ENCODE measurements at places on chromosomes 12 and 14. TPM values are rescaled to one million over a fixed set of nuclear protein-coding genes. Genes with fewer than 3 reads are reported as not detected.

GRCh38 chr14:54549862-54550261 is 17.1 kb upstream of the SAMD4A start:
- no peak for DNase-seq

- no peak for DNase-seq
These were observed 47.5 kb downstream of the NOS1 start for GRCh38 chr12:117313926-117314325.

DNA sequence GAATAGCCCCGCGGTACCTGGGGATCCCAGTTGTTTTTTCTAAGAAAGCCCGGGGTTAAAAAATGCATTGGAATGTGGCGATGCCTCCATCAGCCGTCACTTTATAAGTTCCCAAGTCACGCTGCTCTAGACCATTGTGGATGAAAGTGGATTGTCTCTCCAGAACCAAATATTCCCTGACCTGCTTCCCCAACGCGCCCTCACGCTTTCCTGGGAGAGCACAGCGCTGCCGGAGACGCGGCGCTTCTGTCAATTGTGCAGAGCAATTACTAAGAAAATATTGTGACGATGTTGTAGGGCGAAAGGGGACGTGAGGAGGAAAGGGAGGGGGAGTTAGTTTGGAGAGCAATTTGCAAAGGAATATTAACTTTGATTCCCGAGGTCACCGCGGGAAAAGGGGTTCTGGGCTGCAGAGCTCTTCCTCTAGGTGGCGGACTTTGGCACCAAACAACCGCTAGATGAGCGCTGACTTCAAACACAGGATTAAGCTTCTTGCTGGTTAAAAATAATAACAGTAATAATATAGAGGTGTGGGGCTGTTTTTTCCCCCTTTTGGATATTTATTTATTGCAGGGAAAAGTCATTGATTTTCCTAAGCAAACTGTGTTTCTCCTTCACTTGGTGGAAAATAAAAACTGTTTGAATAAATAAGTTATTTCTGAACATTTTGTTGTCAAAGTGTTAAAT is 9.6 kb upstream of the FOXG1 start:
- no peak for DNase-seq

GRCh38 chr14:51335961-51336723 is 96.1 kb downstream of the TMX1 start:
- DNase-seq: no peak

DNA sequence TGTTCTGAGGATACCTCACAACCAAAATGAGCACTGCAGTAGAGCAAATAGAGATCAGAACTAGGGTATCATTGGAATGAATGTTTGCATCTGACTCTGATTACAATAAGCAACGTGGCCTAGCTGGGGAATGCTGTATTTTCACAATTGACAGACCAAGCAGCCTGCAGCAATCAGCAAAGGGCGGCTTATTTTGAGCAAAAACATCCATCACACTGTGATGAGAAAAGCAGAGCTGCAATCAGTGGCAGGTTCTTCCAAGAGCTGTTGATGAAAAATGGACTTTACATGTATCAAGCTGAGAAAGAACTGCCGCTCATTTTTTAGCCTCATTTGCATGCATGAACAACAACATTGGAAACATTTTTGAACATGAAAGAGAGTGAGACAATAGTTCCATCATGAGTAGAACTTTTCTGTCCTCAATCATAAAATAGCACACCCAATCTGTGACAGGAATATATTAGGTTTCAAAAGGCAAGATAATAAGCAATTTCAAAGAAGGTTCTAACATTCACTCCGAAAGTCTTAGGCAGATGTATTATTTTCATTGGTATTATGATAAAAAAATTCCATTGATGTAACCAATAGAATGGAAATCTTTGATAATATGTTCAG is 249.7 kb upstream of the FBXO33 start:
- no peak for DNase-seq

DNA sequence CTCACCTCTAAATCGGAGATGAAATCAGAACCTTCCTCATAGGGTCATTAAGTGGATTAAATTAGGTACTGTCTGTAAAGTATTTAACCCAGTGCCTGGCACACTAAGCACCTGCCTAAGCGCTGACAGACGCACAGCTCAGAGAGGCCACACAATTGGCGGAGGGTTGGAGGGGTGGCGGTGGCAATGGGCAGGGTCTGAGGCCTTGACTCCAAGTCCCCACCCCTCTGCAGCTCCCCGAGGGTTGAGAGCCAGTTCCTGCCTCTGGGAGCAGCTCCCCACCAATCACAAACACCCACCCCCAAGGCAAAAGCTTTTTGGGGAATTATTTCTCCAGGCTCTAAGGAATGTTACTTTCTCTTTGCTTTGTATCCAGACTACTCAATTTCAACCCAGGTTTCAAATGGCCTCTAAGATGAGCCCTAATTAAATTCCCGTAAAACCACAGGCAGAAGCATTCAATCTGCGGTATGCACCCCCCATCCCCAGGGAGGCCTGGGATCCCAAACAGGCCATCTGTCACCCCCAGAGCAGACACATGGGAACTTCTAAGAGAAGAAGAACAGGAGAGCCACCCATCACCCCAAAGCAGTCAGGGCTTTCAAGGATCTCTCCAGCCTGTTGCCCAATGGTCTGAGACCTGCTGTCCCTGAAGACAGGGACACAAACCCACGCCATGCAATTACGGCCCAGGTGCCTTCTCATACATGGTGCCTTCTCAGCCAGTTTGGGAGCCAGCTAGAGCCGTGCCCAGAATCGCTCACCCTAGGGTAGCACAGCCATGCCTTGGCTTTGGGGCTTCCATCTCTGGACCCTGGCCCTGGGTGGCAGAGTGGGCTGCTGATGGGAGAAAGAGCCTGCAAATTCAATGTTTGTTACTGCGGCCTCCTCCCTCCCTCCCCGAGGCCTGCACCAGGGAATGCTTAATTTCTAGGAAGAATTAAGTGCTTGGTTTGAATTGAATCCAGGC is 66.1 kb downstream of the CHGA start:
- DNase-seq: no peak

GRCh38 chr12:112881602-112882001 is 25.2 kb upstream of the OAS1 start:
- no peak for DNase-seq

DNA sequence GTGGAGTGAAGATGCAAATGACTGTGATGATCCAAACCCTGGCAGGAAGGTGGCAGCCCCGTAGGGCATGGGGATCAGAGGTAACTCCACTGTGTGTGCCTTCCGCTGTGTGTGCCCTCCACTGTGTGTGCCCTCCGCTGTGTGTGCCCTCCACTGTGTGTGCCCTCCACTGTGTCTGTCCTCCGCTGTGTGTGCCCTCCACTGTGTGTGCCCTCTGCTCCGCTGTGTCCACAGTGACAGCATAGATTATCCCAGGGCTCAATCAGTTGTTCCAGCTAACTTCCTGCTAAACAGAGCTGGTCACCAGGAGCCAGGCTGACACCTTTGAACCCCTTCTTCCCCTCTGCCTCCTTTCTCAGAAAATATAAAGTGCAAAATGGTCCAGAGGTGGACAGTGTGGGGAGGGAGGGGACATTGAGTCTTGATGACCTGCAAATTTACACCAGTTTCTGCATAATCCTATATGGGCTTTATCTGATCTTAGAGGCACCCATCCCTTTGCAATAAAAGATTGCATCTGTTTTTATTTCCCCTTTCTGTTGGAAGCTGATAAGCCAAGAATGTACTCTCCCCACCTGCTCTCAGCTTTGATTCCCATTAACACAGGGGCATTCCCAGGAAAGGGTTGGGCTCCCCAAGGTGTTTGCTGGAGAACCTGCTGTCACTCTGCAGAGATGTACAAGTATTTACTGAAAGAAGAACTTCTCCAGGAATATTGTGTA is 21.6 kb upstream of the HNF1A start:
- DNase-seq: peak; percentile 83

Gene CRIP1
- 97.1 TPM for total RNA-seq

Gene SYCP3
- 0.35 TPM for total RNA-seq

Gene POLR3B
- 10.4 TPM for total RNA-seq

Gene KRT73
- total RNA-seq: not detected

Gene CIDEB
- total RNA-seq: 7.7 TPM

Gene KRT85
- total RNA-seq: not detected

Gene HOXC12
- not detected for total RNA-seq

Gene SIRT4
- total RNA-seq: 1.3 TPM

Gene OGFOD2
- total RNA-seq: 28.1 TPM

All from colonic mucosa (tissue), 4 donors.